Activated effector memory CD4-positive, alpha-beta T cell treated with Interleukin-2 at 50 U/mL for 16 hours (primary cell): ENCODE measurements at places on chromosomes 1 and 21.

- DNase-seq: no peak
Measured at GRCh38 chr1:207223162-207223561, 98.3 kb upstream of the CD55 start.

- DNase-seq: no peak
Measured at GRCh38 chr1:22351768-22352080, 99.9 kb upstream of the ZBTB40 start.

- DNase-seq: no peak
Measured at GRCh38 chr1:227059076-227059475, 119.0 kb downstream of the COQ8A start.

DNA sequence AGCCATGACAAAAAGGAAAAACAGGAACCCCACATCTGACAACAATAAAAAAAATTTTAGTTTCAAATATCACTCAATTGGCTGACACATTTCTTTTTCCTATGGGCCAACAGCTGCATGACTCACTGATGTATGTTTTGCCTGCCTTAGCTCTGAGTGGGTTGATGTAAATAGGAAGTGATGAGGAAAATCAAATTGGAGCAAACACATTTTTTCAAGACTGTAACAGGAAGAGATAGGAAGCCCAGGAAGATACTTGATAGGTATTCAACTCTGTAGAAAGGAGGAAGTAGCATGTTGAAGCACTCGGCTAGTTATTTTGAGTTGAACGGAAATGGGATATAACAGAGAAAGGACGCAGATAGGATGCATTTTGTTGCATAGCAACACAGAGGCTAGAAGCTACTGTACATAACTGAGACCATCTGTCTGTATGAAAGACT lies 168.0 kb upstream of the NR5A2 start:
- DNase-seq: no peak

- DNase-seq: no peak
Measured at GRCh38 chr1:233432916-233433315, 105.4 kb downstream of the MAP3K21 start.

DNA sequence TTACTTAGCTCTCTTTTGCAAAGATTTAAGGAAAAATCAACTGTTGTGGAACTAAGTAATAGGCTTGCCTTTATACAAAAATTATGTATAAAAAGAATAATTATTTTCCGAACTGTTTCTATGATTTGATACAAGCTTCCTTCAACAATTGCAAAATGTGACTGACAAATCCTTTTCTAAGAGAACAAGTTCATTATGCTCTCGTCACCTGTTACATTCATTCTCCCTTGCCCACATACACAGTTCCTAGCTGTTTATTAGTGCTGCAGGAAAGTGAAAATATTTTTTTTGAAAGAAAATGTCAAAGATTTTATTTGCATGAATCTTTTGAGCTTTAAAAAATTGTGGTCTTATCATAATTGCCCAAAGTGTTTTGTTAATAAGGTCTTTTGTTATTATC lies 466.2 kb downstream of the USP25 start:
- no peak for DNase-seq

DNA sequence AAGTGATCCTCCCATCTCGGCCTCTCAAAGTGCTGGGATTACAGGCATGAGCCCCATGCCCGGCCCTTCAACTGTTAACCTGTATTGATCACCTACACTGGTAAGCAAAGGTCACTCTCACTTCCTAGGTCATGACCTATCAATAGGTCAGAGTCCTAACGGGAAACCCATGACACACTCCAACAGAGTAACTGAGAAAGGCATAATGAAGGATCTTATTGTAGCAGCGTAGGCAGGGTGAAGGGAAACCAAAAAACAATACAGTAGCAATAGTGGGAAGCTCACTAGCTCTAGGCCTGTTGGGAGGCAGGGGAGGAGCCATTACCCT lies 19.5 kb upstream of the IFNAR1 start:
- DNase-seq: no peak

DNA sequence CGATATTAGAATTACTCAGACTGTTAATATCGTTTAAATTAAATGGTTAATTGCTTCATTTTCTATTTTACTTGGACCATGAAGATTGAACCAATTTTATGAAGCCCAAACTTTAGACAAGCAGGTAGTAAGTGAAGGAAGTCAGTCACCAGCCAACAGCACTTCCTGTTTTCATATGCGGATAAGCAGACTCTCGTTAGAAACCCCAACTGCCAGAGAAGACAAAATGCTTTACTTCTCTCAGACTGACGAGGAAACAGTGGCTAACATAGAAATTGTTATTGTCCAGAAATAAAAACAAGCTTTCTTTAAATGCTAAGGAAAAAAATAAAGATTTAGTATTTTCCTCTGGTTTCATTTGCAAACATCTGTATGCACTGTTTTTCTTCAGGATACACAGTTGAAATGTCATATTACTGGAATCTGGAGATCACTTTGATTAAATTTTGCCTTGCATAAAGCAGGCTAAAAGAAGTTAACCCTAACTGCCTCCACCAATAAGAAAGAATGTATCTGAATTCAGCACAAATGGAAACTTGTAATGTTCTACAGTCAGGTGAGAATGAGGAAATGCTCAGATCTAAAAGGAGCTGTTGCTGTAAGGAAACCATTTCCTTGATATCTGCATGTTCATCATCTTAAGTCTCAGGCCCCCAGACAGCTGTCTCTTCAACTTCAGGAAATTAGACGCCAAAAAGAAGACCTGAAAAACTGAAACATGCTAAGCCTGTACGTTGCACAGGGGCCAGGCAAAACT lies 129.8 kb upstream of the SAMSN1 start:
- DNase-seq: no peak

DNA sequence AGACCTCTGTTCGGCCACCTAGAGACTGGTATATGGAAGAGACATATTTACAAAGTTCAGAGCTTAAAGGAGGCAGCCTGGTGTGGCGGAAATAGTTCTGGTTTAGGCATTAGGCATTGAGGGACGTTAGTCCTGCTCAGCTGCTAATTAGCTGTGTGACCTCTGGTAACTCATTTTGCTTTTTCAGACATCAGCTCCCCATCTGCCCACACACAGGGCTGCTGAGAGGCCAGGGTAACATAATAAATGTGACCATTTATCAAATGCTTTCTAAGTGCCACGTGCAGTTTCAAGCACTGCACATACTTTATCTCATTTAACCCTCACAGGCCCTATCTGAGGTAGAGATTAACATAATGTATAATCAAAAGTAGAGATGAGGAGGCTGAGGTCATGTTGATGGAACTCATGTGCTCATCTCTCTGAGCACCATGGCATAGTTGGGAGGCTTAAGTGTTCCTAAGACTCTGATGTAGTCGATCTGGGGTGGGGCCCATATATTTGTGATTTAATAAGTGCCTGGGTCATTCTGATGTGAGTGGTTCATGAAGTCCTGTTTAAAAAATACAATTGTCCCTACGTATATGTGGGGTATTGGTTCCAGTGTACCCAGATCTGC lies 267.2 kb upstream of the PLXNA2 start:
- DNase-seq: no peak
